Hematopoietic multipotent progenitor cell (in vitro differentiated cells): ENCODE measurements at places on chromosomes 16 and 17.

DNA sequence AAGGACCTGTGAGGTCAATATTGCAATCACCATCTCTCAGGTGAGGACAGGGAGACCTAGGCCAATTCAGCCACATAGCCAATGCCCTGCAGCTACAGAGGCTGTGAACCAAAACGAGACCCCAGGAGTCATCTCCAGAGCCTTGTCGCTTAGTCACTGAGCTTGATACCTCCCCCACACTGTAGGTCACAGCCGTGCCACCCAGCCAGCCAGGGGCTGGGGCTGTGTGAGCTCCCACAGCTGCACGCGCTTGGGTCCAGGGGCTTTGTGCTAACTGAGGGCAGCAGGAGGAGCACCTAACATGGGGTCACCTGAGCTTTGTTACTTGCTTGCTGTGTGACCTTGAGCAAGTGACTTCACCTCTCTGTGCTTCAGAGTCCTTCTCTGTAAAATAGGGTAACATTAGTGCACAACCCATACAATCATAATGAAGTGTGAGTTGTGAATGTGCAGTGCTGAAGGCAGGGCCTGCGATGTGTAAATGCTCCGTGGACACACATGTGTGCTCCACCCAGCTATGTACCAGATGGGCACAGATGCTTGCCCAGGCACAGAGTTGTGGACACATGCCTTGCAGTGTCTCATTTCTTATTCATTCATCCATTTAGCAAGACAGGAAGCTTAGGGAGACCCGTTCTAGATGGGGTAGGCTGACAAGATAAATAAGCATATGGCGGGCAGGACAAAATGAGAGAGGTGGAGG lies 25.9 kb downstream of the SBK1 start:
- no peak for DNase-seq

DNA sequence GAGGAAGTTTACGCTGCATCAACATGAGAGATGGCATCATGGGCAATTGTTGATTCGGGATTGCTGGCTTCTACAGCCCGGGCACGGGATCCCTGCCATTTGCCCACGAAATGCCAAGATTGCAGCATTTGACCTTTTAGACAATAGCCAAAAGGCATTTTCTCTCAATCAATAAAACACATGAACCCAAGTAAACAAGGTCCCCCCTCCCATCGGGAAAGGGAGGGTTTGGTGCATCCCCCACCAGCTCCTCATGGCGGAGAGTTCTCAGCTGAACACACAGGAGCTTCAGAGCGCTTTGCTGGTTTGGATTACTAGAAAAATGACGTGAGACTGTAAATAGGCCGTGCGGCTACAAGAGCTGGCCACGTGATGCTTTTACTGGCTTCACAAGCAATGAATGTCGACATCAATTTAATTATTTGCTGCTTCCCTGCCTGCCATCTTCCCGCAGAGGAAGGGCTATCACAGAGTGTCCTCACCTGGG lies 147.6 kb downstream of the C16orf95 start:
- DNase-seq = no peak

- no peak for DNase-seq
These were observed 31.1 kb downstream of the RPH3AL start for GRCh38 chr17:321386-321941.

GRCh38 chr17:52026075-52026474 lies 132.4 kb downstream of the CA10 start:
- DNase-seq = no peak

DNA sequence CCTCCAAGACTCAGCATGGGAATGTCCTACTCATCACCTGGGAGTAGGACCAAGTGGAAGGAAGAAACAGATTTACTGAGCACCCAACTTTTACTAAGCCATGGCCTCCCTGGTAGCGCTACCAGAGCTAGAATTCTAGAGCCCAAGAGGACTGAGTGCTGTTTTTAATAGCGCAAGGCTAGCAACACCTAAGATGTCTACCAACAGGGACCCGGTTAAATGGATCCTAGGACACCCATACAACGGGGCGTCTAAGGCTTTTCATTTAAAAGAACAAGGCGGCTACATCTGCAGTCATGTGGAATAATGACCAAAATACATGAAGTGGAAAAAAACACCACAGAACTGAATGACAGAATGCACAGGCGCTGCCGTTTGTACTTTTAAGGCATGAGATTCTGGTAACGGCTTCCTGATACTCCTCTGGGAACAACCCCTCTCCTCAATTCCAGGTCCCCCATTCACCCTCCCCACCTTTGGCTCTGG lies 5.1 kb downstream of the GGA2 start:
- DNase-seq = no peak

DNA sequence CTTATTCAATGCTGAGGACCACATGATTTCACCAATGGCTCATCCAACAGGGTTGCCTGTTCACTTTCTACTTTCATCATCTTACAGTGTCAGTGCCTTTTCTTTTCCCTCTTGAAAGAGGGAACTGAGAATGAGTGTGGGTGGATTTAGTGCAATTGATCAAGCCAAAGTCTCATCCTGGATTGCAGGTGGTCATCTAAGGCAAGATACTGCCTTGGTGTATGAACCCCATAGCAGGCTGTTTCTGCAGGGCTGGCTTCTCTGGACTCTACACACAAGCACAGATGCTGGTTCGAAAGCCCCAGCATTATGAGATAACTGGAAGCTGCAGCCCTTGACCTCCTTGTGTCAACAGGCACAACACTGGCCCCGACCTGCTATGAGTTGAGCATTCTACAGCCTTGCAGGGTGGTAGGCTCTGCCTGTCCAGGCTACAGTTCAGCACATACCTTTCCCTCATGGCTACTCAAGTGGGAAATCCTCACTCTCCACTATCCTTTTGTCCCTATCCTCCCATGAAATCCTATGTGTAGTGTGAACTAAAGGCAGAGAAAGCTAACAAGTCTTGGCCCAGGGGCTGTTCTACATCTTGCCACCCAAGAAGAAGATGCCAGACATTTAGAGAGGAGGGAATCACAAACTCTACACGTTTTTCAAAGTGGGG lies 358.7 kb downstream of the SLC39A11 start:
- no peak for DNase-seq

DNA sequence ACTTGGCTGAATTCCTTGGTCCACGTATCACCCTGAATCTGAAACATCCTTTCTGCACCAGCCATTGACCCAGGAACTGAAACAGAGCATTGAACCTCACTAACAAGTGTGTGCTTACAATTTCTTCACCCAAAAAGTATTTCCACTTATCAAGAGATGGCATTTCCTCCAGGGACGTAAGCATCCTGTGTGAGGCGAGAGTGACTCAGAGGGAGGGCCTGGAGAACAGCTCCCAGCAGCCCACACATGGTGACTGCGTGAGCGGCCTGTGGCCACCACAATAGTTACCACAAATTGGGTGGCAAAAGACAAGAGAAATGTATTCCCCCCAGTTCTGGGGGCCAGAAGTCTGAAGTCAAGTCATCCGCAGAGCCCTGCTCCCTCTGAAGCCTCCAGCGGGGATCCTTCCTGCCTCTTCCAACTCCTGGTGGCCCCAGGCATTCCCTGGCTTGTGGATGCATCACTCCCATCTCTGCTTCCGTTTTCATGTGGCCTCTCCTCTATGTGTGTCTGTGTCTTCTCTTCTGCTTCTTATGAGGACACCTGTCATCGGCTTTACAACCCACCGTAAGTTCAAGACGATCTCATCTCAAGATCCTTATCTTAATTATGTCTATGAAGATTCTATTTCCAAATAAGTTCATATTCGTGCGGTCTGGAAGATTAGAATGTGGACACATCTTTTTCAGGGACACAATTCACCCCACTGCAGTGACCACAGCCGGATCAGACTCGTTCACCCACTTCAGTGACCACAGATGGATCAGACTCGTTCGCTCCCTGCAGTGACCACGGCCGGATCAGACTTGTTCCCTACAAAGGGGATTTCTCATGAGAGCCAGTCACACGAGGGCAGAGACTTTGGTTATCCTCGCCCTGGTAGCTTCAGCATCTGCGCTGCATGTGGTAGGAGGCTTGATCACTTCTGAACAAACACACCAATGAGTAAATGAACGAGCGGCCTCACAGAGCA lies 122.6 kb upstream of the FOXF1 start:
- DNase-seq = no peak

DNA sequence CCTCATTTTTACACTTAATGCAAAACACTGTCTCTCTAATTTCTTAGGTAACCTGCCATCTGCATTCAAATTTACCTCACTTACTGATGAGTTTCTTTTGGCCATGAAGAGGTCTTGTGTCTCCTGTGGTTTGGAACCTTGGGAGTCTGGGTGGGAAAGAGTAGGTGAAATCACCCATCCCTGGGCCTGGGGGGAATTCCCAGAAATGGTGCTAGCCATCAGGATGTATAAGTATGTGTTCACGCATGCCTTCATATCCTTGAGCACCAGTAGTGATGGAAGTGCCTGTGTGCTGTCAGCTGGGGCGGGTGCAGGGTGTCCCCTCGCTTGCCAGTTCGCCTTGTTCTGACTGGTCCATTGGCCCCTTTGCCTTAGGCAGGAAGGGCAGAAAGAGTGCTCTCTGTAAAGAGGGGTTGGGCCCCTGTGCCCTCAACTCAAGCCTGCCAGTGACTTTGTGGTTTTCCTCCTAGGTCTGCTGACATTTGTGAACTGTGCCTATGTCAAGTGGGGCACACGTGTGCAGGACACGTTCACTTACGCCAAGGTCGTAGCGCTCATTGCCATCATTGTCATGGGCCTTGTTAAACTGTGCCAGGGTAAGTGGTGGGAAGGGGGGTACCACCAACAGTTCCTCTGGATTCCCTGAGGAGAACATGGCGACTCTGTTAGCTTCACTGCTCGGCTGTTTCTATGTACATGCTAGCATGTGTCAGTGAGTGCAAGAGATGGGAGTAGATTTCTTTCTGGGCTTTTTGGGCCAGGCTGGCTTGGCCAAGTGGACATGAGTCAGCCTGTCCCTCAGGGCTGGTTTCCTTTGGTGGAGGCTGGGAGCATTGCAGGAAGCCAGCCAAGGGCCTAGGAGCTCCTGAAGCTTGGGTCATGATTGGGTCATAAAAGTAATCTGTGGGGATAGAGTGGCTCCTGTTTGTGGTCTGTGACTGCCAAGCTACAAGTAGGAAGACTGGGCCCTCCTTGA lies 23.2 kb downstream of the SLC7A6OS start:
- DNase-seq = peak; percentile 63
